ENCODE measurements at places on chromosomes 5 and 9.
A peak's percentile ranks its signal among the peaks of the same experiment; 100 is the strongest.

DNA sequence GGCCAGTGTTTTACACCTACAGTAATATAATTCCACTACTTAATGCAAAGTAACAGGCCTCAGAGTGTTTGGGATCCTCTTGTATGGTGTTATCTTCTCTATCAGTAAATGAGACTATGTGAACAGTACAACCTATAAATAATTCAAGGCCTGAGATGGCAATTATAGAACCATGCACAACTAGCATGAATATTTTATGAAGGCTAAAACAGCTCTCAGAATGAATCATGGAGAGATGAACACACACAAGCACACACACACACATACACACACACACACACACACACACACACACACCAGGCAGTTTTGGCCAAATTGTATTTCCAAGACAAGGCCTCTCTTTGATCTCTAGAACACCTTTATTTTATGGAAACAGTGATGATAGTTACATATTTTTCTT is 224.9 kb downstream of the EBF1 start:
- no peak for DNase-seq

GRCh38 chr5:162664846-162665245 is 597.3 kb downstream of the GABRG2 start:
- DNase-seq, result no peak

DNA sequence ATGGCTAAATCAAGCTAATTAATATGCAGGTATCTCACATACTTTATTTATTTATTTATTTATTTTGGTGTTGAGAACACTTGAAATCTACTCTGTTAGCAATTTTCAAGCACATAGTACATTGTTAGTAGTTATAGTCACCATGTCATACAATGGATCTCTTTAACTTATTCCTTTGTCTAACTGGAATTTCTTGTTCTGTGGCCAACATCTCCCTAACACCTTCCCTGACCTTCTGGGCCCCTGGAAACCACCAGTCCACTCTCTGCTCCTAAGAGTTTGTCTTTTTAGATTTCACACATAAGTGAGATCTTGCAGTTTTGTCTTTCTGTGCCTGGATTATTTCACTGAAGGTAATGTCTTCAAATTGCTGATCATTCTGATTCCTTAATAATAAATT is 229.1 kb downstream of the SEMA5A start:
- no peak for DNase-seq

- peak; percentile 84 for DNase-seq
Observed at GRCh38 chr9:123338710-123339665, 17.0 kb upstream of the CRB2 start.

DNA sequence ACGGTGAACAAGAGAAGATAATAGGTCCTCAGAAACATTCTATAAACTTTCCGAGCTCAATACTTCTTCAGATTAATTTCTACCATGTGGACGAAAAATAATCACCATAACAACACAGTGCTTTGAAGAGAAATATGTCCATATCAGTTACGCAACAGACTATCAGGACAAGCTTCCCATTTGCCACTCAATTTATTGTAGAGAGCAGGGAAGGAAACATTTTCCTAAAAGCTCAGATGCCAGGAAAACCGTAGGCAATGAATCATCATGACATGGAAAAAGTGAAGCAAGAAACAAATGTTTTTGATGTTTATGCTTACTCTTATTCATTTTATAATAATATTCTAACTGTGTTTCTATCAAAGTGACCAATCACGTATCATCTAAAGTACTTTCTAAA is 87.6 kb downstream of the S1PR3 start:
- no peak for DNase-seq

GRCh38 chr5:30839956-30840355 is 353.5 kb upstream of the CDH6 start:
- no peak for DNase-seq

Data from MV-4-11 (cell line).